ENCODE measurements at places on chromosomes 12 and 14. TPM values are rescaled to one million over a fixed set of nuclear protein-coding genes. Genes with fewer than 3 reads are reported as not detected.

- DNase-seq, result no peak
Observed at GRCh38 chr12:79763766-79764452, 73.1 kb upstream of the PAWR start.

DNA sequence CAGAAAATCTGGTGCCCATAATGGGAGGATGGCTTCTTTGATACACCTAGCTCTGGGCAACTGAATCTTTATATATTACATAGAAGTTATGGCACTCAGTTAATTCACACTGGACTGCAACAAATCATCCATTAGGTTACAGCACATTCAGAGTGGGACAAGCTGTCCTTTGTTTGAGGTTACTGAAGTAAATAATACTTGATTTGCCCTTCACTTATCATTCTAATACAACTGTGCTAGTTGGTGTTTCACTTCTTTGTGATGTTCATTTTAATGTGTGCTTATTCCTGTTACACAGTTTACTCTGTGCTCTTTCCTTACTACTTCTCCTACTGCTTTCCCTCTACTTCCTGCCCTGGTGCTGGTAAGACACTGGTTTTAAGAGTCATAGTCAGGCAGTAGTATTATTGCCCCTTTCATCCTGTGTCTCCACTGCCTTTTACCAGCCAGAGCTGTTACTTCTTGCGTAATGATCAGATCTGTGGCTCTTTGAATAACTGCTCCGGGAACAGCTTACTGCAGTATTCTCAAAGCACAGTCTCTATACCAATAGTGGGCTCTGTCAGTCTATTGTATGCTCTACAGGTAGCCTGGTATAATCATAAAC lies 36.4 kb upstream of the GXYLT1 start:
- DNase-seq, result peak; percentile 22

DNA sequence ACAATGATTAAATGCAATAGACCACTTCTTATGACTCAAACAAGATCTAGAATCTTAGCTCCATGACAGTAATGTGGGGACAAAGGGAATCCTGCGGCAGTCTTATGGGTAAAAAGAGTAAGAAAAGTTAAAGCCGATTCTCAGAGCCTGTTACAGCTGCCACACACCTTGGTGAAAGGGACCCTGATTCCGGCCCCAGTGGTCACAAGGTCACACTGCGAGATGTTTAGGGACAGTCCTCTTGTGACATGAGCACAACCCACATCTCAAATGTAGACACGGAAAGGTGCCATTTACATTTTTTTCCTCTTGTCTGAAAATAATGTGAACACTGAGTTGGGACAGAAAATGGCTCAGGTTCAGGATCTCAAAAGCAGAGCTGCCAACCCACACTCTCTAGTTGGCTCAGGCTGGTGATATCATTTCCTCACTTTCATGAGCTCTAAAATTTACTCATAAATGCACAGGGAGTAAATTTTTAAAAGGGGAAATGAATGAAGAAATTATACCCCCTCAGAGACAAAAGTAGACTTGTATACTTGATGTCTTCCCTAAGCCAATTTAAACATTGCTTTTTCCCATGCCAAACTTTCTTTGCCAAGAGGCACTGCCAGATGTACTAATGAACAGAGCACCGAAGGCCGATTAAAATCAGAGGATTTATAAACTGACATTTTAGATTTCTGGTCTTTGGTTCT lies 113.1 kb upstream of the OVCH1 start:
- DNase-seq, result no peak

Gene KLHL28
- polyA plus RNA-seq, result 2.9 TPM

Gene KRT77
- not detected for polyA plus RNA-seq

Gene HCAR1
- polyA plus RNA-seq, result 0.03 TPM

DNA sequence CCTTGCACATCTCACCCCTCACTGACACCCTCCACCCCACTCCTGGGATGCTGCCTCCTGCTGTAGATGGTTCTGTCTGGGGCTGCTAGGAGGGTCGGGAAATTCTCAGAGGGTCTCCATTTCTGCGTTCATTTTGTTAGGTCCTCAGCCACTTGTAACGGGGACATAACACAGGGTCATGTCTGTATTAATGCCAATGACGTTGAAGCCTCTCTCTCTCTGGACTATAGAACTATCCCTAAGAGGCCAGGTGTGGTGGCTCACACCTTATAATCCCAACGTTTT lies 14.6 kb downstream of the SIVA1 start:
- no peak for DNase-seq
